ENCODE measurements at places on chromosomes 11 and 22.

DNA sequence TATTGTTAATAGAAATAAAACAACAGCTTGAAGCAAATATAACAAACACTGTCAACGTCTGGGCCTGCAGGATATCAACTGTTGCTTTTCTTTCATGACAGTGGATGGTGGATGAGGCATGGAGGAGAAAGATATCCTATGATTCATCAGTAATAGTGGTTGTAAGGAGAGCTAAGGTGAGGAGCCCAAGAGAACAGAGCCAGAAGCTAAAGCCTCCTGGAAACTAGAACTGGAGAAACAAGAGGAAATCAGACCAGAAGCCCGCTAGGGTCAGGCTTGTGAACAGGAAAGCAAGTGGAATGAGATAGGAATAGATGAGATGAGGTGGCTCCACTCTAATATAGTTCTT, 37.7 kb upstream of the MMP12 start:
- no peak for DNase-seq

DNA sequence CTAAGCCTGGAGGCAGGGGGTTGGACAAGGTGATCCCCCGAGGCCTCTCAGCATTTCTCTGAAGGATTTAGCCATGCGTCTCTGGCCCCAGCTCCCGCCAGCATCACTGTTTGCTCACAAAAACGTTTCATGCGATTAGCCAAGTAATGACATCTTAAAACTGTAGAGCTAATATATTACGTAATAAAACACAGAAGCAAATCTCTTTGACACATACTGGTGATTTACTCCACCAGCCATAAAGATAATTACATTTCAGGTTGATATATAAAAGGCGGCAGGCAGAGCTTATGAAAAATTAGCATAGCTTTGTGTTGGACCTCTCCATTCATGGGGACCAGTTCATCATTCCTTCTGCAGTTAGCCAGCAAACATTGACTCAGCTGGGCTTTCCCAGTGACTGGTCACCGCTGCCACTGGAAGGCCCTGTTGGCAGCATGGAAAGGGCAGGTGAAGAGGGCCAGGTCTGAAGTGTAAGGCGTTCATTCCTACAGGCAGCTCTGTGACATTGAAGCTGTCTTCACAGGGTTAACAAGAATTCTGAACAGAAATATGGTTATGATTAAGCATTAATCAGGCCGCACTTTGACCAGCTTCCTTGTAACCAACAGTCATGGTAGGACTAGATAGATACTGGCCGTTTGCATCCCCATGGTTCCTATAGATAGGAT, 150.3 kb downstream of the NECTIN1 start:
- no peak for DNase-seq

- no peak for DNase-seq
These were observed 5.5 kb upstream of the RGL4 start for GRCh38 chr22:23685205-23685784.

GRCh38 chr11:113568566-113568965, 93.4 kb upstream of the DRD2 start:
- DNase-seq: no peak

DNA sequence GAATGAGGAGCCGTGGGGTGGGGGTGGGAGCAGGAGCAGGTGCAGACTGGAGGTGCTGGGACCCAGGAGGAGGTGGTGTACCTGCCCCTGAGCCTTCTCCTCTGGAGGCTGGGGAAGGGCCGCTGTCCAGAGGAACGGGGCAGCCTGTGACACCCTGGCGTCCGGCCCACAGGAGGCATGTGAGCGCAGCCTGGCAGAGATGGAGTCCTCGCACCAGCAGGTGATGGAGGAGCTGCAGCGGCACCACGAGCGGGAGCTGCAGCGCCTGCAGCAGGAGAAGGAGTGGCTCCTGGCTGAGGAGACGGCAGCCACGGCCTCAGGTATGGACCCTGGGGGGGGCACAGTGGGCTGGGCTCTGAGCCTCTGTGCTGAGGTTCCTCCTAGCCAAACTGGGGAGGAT, 42.2 kb upstream of the GCAT start:
- DNase-seq: no peak

DNA sequence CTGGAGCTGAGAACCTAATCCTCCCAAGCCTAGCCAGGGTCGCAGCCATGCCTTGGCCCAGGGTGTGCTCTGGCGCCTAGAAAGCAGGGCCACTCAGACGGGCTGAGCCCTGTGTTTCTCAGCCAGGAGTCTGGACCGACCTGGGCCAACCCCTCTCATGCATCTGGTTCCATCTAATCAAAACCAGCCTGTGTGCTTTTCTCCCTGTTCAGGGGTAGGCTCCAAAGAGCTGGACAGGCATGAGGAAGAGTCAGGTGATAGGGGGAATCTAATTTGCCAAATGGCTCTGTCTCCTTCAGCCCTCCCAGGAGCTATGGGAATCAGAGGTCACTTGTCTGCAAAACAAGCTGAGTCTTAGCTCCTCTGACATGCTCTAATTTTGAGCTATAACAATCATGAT, 55.7 kb downstream of the SCUBE1 start:
- no peak for DNase-seq

DNA sequence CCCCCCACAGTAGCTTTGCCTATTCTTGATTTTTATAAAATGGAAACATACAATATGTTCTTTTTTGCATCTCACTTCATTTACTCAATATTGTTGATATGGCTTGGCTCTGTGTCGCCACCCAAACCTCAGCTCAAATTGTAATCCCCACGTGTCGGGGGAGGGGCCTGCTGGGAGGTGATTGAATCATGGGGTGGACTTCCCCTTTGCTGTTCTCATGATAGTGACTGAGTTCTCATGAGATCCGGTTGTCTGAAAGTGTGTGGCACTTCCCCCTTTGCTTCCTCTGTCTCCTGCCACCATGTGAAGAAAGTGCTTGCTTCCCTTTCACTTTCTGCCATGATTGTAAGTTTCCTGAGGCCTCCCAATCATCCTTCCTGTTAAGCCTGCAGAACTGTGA, 431.3 kb downstream of the MN1 start:
- DNase-seq: no peak

DNA sequence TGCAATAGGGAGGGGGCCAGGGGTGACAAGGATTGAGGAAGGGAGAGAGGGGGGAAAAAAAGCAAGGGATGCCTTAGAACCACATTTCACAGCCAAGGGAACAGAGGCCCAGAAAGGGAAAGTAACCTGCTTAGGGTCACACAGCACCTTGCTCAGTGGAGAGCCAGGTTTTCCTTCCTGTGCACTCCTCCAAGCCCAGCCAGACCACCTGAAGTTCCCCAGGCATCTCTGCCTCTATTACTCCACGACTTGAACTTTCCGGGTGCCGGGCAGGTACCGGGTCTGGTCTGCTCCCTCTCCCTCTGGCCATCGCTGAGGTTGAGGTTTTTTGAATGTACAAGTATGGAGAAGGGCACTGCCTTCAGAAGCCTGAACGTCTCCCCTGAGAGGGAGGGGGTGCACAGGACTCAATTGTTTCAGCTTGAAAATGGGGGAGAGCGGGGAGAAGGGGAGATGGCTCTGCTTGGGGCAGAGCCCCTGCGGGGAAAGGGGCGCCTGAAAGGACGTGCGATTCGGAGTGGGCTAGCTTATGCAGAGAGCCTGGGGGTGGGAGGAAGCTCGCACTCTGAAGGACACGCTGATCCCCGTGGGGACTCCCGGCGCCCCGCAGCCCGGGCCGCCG, 516 bp upstream of the SERPINH1 start:
- DNase-seq: no peak

GRCh38 chr22:28442711-28443525, 236.7 kb downstream of the TTC28 start:
- DNase-seq: peak; percentile 29

DNA sequence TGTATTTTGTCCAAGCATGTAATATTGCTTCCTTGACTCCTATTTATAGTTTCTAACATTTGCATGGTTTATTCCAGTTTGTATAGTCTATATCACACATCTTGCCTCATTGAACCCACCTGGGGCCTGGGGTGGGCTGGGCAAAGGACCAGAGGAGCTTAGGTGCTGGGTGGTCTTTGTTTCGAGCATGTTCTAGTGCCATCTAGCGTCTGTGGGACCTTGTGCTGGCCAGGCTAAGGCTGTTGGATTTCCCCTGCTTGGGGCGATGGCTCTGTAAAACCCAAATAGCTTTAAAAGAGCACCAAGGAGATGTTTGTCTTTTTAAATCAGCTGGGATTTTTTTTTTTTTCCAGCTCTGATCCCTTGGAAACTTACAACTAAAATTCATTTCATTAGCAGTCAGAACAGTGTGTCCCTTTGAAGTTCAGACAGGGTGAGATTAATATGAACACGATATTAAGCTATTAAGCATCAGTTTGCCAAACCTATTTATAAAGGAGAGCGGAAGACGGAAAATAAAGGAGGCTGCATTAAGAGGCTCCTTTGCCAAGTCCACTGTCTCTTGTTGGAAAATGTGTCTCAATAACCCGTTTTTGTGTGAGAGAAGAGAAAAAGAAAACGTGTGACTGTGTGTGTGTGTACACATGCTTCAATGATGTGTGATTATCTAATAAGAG, 157.4 kb downstream of the COMMD9 start:
- peak; percentile 56 for DNase-seq

DNA sequence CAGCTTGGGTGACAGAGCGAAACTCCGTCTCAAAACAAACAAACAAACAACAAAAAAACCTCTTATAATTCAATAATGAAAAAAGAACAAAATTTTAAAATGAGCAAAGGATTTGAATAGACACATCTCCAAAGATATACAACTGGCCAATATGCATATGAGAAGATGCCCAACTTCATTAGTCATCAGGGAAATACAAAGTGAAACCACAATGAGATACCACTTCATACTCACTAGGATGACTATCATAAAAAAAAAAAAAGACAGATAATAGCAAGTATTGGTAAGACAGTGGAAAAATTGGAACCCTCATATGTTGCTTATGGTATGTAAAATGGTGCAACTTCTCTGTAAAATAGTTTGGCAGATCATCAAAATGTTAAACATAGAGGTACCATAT, 28.7 kb upstream of the BARX2 start:
- DNase-seq: no peak

- DNase-seq: peak; percentile 76
These were observed 10.8 kb downstream of the ARAP1 start for GRCh38 chr11:72741429-72741833.

GRCh38 chr11:10654811-10655150, 38.8 kb downstream of the IRAG1 start:
- DNase-seq: no peak

DNA sequence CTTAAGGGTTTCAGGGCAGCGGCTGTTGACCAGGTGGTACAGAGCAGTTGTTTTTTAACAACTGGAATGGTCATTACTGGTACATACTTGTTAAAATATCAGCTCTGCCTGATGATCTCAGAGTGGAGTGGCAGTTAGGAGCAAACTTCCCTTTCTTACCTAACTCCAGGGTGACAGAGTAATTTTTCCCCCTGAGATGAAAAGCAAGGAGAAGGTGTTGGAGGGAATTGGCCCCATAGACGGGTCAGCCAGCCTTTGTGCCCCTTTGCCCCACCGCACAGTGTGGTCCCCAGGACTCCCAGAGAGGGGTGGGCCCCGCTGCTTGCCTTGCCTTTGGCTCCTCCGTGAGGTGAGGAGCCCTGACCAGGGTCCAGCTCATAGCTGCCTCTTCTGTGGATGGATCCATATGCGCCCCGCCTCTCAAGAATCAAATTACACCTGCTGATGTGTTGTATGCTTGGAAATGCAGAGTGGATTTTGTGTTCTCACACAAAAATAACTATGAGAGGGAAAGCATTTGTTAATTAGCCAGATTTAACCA, 27.0 kb upstream of the SORL1-AS1 start:
- no peak for DNase-seq

- no peak for DNase-seq
These were observed 20.7 kb upstream of the PHLDA2 start for GRCh38 chr11:2949920-2950319.

DNA sequence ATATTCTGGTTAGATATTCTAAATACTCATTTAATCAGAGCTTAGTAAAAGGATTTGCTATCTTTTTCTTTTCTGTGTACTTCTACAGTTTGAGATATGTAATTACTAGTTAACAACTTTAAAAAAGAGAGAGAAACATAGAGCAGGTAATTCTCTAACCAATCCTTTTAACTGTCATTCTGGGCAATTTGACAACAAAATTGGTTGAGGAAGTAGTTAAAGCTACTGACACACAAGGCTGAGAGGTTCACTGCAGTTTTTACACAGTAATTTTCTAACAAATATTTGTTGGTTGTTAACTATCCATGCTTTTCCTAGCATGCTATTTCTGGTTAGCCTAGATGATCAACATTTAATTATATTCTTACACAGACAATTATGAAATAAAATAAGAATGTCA, 3.6 kb downstream of the SOX6 start:
- no peak for DNase-seq

DNA sequence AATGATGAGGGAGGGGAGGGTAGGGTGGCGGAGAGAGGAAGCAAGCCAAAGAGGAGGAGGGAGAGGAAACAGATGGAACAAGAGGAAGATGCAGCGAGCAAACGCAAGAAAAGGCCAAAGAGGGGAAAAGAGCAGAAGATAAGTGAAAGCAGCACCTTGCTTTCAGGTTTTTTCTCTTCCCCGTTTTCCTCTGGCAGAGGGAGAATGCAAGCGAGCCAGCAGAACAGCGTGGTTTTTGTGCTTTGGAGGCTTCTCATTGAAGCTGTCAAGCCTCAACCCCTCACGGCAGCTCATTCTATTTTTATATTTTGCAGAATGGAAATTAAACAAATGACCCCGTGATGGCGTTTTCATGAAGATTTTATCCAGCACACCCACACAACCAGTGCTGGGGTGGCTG, 67.1 kb upstream of the GRAMD1B start:
- DNase-seq: peak; percentile 12

DNA sequence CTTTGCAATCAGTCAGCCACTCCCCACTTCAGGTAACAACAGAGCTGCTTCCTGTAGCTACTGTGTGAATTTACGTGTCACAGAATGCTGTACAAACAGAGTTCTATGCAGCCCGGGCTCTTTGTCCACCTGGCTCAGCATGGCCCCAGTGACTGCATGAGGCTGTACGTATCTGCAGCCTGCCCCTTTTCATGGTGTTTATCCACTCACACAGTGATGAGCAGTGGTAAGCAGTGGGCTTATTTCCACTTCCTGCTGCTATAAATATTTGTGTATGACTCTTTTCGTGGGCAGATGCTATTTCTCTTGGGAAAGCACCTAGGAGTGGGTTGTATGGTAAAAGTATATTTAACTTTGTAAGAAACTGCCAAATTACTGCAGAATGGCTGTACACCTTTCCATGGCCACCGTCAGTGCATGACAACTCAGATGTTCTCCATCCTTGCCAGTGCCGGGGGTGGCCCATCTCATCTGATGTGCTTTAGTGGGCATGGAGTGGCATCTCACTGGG, 43.3 kb downstream of the MYEOV start:
- DNase-seq: no peak

DNA sequence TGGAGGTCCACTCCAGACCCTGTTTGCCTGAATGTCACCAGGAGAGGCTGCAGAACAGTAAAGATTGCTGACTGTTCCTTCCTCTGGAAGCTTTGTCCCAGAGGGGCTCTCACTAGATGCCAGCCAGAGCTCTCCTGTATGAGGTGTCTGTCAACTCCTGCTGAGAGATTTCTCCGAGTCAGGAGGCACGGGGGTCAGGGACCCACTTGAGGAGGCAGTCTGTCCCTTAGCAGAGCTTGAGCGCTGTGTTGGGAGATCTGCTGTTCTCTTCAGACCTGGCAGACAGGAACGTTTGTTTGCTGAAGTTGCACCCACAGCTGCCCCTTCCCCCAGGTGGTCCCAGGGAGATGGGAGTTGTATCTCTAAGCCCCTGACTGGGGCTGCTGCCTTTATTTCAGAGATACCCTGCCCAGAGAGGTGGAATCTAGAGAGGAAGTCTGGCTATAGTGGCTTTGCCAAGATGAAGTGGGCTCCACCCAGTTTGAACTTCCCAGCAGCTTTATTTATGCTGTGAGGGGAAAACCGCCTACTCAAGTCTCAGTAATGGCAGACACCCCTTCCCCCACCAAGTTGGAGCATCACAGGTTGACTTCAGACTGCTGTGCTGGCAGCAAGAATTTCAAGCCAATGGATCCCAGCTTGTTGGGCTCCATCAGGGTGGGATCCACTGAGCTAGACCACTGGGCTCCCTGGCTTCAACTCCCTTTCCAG, 99.4 kb downstream of the PDE3B start:
- no peak for DNase-seq
